ENCODE measurements at places on chromosomes 1 and 21.

DNA sequence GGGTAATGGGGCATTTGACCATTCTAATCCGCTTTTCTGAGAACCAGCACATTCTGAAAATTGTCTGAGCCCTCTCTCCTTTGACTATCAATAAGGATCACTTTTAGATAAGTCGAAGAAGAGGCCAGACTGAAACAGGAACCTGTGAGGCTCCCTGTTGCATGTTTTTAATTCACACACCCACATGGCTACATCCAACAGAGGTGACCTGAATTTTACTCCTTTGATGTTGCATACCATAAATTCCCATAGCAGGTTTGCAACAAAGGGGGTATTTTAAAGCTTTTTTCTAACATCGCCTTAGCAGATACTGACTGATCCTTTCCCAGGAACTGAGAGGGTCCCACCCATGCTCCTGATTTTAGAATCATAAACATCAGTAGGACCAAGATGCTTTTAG is 450.8 kb downstream of the USP25 start:
- no peak for DNase-seq

DNA sequence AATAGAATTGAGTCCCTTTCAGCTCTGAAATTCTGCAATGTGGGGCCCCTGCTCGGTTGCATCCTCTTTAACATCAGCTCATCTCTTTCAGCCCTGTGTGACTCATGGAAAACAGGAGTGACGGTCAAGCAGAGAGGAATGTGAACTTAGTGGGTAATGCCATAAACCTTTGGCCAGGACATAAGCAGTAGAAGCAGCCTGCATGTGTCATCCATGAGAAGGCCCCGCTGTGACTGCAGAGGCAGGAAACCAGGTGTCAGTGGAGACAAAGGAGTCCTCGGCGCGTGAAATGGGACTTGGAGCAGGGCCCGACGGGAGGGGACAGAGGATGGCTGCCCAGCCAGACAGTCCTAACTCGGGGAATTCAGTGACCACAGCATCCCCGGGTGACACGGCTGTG is 21.1 kb upstream of the EPHB2 start:
- DNase-seq = no peak

DNA sequence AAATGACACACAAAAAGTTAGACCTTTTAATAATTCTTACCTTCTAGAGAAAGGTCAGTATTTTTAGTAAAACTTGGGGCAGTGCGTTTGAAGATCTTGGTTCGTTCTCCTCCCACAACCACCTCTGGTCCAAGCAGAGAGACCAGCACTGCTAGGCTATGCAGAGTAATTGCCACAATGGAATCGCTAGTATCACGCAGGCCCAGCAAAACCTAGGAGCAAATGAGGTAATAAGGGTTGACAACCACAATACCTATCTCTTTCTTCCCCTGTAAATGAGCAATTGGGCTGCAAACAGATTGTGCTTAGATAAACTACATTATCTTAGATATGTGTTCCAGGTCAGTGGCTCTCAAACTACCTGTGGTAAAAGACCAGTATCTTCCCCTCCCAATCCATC is 34.7 kb downstream of the SCYL3 start:
- no peak for DNase-seq

DNA sequence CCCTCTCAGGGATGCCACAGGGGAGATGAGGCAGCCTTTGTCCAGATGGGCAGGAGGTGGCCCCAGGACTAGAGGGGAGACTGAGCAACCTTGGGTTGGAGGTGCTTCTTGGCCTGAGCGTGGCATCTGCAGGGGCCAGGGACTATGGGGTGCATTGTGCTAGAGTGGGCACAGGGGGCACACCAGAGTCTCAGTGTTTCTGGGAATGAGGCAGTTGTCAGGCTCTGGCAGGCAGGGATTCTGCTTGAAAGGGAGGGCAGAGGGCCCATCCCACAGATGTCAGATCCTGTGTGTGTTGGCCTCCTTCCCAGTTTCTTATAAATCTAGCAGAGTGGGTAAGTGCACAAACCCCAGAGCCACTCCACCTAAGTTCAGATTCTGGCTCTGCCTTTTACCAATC is 13.7 kb downstream of the LGR6 start:
- no peak for DNase-seq

DNA sequence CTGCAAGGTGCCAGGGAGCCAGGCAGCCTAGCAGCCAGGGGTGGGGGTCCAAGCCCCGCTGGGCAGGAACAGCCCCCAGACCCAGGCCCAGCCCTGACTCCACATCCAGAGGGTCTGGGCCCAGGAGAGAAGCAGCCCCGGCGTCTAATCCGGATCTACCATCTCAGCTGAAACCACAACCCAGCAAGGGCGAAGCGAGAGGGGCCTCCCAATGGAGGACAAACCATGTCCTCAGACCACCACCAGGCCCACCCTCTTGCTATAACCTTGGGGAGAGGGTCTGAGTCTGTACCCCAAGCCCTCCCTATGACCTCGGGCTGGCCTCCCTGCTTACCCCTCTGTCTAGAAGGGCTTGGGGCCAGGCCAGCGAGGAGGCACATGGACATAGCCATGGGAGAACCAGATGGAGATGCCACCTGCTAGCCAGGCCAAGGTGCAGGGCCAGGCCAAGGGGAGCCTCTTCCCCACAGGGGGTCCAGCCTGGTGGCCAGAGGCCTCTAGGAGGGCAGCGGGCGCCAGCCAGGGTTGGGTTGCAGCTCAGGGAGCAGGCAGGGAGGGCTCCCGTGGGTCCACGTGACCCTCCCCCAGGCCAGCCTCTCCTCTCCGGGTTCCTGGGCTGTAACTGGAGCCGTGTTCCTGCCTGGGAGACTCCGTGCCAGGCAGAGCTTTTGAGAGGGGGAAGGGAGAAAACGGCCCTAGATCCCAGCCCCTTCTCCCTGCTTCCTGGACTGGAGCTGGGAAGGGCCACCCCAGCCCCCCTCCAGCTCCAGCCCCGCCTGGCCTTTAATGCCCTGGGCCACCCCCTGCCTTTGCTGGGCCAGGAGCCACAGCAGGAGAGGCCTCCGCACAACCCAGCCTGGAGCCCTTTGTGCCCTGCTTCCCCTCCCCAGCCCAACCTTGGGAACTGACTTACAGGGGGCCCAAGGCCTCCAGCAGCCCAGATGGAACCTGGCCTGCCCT is 2.5 kb downstream of the WNT9A start:
- peak; percentile 57 for DNase-seq

DNA sequence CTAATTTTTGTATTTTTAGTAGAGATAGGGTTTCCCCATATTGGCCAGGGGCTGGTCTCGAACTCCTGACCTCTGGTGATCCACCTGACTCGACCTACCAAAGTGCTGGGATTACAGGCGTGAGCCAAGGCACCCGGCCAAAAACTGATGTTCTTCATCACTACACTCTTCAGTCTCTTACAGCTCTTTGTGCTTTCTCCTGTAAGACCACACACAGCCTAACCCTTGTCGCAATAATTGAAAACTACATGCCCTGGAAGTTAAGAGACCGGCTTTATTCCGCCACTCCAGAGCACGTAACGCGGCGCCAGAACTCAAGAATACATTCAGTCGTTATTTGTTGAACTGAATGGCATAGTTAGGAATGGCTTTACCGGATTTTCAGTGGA is 552 bp downstream of the GPATCH4 start:
- no peak for DNase-seq

GRCh38 chr1:86258101-86258500 is 101.5 kb upstream of the COL24A1 start:
- DNase-seq = no peak

DNA sequence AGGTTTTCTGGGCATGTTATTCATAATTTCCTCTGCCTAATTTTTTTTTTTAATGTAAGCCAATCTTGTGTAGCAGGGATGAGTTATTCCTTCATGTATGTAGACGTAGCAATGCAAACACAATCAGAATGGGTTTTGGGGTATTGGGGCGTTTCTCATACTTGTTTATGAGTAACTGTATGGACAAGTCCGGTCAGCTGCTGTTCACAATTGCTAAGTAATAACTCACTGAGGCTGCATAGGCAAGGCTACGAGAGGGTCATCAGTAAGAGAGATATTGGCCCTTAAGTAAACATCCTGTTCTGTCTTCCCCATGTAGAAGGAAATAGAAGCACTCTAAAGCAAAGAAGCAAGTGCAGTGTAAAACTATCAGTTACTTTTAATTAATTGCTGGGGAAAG is 9.5 kb upstream of the TARS2 start:
- no peak for DNase-seq

GRCh38 chr1:174652569-174653280 is 205.0 kb downstream of the GPR52 start:
- DNase-seq = no peak

GRCh38 chr1:20110679-20111078 is 8.7 kb downstream of the PLA2G2D start:
- no peak for DNase-seq

DNA sequence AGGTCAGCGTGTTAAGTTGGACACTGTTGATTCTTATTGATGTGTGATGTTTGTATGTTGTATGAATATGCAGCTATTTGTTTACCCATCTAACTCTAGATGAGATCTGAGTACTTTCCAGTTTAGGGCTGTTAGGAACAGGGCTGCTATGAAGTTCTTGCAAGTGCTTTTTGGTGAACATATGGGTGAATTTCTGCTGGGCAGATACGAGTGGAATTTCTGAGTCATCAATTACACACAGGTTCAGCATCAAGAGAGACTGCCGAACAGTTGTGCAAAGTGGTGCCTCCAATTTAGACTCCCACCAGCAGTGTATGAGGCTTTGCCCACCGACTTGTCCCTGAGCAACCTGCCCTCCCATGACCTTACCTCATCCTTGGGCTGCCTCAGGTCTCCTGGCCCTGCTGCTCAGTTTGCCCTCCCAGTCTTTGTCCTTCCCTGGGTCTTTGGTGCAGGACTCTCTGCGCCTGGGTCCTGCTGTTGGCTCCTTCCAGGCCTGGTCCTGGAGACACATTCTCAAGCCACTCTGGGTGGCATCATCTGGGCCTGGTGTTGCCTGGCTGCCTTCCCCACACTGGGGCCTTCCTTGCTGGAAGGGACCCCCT is 343.6 kb downstream of the PTPRU start:
- no peak for DNase-seq

DNA sequence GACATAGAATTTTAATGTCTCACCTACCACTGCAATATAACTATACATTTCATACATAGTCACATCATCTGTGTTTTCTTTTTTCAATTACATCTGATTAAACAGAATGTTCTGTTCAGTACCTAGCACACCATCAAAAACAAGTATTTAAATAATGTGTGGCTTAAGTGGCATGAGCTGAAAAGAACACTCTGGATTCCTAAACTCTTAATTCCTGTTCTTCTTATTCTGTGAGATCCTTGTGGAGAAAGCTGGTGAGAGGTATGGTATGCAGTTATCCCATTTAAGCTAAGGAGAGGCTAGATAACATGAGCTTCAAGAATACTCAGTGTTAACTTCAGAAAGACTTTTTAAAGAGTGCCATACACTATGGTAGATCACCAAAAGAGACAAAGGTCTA is 5.5 kb downstream of the TP53BP2 start:
- no peak for DNase-seq

DNA sequence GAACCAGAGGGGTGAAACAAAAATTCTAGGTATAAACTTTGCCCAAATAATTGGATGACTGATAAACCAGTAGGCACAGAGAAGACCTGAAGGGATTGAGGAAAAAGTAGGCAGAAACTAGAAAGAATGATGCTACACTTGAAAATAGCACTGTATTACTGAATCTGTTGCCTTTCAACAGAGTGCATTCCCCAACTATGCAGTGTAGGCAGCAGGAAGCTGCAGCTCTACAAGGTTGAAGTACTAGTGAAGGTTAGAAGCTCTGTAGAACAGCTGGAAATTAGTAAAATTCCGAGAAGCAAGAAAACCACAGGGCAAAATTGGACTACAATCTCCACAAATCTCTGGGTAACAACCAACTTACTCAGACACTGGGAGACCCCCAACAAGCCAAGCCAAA is 27.4 kb downstream of the ZNF644 start:
- DNase-seq = no peak

- DNase-seq = no peak
Measured at GRCh38 chr1:19454265-19455146, 30.8 kb downstream of the CAPZB start.

- DNase-seq = no peak
Measured at GRCh38 chr1:200372885-200373181, 37.0 kb downstream of the ZNF281 start.

GRCh38 chr1:117985973-117986372 is 56.4 kb downstream of the WDR3 start:
- no peak for DNase-seq
